Stimulated activated CD8-positive, alpha-beta memory T cell treated with anti-CD3 and anti-CD28 coated beads, Interleukin-7, amount 100 ng/mL, for 24 hours (primary cell): ENCODE measurements at places on chromosomes 1 and 21.

DNA sequence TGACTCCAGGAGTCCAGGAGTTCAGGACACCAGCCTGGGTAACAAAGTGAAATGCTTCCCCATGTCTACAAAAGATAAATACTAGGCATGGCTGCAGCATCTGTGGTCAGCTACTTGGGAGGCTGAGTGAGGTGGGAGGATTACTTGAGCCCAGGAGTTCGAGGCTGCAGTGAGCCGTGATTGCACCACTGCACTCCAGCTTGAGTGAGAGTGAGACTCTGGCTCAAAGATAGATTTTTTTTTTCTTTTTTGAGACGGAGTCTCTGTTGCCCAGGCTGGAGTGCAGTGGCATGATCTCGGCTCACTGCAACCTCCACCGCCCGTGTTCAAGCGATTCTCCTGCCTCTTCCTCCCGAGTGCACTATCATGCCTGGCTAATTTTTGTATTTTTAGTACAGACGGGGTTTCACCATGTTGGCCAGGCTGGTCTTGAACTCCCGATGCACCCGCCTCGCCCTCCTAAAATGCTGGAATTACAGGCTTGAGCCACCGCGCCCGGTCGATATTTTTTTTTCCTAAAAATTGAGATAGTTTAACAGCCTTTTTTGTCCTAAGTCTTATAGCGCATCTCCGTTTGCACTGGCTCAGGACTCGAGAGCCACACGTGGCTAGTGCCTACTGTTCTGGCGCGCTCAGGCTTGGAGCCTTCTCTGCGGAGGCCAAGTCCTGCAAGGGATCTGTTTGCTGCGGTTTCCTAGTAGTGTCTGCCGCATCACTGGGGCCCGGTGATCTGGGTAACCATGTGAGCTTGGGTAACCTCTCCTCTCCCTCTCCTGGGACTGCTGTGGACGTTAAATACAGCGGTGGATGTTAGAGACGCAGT lies 1.0 kb upstream of the MFN2 start:
- no peak for DNase-seq

DNA sequence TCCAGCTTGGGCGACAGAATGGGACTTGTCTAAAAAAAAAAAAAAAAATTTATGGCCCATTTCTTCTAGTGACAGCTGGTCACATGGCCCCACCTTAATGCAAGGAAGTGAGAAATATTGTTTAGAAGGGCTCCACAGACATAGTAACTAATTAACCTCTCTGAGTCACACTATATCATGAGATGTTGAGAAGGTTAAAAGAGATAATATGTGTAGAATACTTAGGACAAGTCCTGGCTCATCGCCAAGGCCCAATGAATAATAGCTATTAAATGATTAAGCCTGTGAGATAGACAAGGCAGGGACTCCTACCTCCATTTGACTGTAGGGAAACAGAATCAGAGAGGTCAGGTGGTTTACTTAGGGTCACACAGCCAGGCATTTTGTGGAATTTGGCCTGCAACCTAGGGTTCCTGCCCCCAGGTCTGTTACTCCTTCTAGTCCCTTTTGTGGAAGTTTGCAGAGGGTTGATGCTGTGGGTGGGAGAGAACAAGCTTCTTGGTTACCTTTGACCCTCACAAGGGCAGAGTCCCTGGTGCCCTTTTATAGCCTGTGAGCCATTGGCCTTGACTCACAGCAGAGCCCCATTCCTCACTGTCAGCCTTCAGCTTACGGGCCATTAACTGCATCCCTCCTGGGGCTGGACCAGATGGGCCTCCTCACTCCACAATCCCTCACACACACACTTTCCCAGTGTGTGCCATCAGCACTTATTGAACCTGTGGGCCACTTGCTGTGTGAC lies 48.5 kb downstream of the OPRD1 start:
- DNase-seq = no peak

DNA sequence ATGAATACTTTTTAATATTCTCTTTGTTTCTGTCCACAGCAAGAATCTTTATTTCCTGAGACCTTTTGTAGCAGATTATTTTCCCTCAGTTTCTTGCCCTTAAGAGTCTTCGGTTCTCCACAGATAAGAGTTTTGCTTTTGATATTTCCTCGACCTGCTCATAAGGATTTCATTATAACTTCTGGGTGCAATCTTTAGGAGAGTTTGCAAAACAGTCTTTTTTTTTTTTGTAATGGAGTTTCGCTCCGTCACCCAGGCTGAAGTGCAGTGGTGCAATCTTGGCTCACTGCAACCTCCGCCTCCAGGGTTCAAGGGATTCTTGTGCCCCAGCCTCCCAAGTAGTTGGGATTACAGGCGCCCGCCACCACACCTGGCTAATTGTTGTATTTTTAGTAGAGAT lies 10.1 kb upstream of the UBE4B start:
- no peak for DNase-seq

GRCh38 chr1:7672864-7673263 lies 98.2 kb upstream of the VAMP3 start:
- no peak for DNase-seq

DNA sequence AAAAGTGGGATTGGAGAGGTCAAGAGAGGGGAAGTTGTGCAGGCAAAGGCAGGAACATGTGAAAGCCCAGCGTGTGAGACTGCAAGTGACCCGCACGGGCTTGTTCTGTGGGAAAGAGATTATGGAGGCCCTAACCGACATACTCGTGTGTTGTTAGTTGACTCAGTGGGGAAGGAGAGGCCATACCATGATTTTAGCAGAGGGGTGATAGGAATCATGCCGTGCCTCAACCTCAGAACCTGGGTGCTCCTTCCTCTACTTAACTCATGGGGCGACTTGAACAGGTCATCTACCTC lies 19.3 kb downstream of the PGLYRP3 start:
- no peak for DNase-seq

GRCh38 chr1:51953079-51953478 lies 37.4 kb downstream of the RAB3B start:
- no peak for DNase-seq
